Upper lobe of left lung (tissue), 6 donors: ENCODE measurements at places on chromosomes 16 and 17. TPM values are rescaled to one million over a fixed set of nuclear protein-coding genes. Genes with fewer than 3 reads are reported as not detected.

DNA sequence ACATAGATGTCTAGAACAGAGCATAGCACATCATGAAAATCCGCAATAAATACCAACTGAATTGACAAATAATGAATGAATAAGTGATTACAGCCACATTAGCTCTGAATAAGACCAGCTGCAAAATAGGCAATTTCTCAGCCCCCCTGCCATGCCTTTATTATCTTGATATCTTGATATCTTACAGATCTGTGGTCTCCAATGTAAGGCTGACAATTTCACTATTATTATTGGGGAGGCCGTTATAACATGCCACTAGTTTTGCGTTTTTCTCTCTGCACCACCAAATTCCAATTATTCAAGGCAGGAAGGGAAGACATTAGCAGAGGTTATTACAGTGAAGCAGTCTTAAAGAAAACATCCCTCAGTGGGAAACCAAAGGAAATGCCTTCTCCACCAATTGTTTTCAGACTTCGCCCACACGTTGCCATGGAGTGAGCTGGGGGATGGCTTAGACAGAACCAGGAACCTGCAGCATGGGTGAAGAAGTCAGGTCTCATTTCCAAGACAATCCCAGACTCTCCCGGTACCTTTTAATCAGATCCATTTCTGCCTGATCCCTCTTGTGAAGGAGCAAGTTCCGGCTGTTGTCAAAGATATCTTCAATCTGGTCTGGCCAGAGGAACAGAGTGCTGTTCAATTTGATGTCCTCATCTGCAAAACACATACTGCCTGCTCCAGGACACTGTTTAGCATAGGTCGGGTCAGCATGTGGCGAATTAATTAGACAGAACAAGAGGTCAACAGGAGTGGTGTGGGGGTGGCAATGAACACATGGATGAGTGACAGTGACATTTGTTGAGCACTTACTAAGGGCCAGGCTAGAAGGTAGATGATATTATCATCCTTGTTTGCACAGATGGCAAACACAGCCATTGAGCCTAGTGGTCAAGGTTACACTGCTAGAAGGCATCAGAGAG is 46.4 kb downstream of the DNAH3 start:
- DNase-seq, result no peak
- H3K27ac ChIP-seq, result no peak overlapping the region
- H3K4me1 ChIP-seq, result no peaks in the 10 kb centered on the region
- H3K4me3 ChIP-seq, result no peak overlapping the region
- H3K27me3 ChIP-seq, result no peaks in the 10 kb centered on the region

DNA sequence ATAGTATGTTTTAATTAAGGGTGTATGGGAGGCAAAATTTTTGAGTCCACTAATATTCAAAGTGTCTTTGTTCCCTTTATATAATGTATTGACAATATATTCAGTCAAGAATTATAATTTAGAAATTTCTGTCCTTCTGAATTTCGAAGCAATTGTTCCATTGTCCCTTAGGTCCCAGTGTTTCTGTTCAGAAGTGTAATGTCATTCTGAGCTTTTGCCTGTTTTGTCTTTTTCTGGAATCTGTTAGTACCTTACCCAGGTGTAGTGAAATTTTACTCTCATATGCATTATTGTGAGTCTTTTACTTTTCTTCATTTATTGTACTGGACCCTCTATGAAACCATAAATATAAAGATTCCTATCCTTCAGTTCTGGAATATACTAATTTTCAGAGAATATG is 505.7 kb upstream of the KIF2B start:
- H3K4me1 ChIP-seq, result no peaks in the 10 kb centered on the region
- no peak overlapping the region for H3K27ac ChIP-seq
- DNase-seq, result no peak
- H3K27me3 ChIP-seq, result no peaks in the 10 kb centered on the region
- no peaks in the 10 kb centered on the region for H3K36me3 ChIP-seq

DNA sequence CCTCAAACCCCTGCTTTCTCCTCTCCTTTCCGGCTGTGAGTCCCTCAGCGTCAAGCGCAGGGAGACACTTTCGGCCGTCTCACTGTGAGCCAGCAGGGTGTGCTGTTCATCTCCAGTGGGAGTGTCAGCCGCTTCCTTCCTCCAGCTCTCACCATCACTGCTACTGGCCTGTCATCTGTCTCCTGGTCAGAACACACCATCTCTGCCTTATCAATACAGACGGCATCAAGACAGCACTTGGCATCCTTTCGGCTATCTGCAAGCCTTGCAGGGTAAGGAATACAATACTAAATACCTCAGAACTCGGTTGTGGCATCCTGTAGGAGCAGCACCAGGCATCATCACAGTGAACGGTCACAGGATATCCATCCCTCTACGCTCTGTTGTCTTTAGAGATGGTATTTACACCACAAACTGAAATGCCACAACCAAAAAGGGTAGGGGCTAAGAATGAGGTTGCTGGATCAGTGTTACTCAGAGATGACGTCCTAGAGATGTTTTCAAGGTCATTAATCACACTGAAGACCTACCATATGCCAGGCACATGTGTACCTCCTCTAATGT is 20.7 kb upstream of the CMTM4 start:
- no peak for DNase-seq
- no peaks in the 10 kb centered on the region for H3K27me3 ChIP-seq
- peaks cover 3% of the 10 kb centered on the region for H3K4me1 ChIP-seq

HSD11B2 gene
- total RNA-seq, result 5.0 TPM

NUBP1 gene
- 16.8 TPM for total RNA-seq
